ENCODE measurements at places on chromosomes 4 and X.
A peak's percentile ranks its signal among the peaks of the same experiment; 100 is the strongest.

DNA sequence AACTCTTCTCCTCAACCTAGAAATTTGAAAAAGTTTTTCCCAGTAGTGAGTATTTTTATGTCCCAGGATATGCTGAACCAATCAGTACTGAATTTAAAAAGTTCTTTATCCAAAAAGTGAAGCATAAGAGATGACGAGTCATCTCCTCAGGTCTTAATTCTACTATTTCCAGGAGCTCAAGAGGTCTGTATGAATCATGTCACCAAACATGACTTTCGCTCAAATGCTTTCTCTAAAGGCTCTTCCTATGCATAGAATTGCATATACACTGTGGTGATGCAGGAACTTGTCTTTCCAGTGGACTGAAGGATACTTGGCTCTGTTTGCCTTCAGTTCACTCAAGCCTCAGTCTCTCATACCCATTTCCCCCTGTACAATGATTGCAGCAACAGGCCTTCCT lies 36.1 kb downstream of the ZNF41 start:
- DNase-seq: no peak

DNA sequence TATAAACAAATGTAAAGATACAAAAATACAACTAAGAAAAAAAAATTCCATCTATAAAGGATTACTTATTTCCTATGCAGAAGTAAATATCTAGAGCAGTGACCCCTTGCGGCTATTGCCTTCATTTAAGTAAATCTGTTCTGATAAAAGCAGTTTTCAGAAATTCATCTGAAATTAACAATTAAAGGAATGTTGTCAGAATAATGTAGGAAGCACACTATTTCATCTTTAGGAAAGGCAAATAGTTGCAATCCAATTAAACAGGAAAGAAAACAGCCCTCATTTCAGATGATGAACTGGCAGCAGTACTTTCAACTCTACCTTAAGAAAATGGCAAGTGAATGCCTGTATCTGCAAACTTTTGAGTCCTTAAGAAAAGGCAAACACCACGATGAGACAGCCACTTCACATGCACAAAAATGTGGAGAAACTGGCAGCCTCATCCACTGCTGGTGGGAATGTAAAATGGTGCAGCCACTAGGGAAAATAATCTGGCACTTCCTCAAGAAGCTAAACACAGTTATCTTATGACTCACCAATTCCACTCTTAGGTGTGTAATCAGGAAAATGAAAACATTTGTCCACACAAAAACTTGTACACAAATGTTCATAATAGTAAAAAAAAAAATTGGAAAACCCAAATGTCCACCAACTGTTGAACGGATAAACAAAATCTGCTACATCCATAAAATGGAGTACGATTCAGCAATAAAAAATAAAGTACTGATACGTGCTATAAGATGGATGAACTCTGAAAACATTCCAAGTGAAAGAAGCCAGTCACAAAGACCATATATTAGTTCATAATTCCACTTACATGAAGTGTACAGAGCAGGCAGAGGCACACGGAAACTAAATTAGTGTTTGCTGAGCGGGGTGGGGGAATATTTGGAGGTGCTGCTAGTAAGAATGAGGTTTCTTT lies 2.0 kb upstream of the THAP9 start:
- DNase-seq: peak; percentile 91

- no peak for DNase-seq
These were observed 96.2 kb upstream of the CCSER1 start for GRCh38 chr4:90030953-90031352.

DNA sequence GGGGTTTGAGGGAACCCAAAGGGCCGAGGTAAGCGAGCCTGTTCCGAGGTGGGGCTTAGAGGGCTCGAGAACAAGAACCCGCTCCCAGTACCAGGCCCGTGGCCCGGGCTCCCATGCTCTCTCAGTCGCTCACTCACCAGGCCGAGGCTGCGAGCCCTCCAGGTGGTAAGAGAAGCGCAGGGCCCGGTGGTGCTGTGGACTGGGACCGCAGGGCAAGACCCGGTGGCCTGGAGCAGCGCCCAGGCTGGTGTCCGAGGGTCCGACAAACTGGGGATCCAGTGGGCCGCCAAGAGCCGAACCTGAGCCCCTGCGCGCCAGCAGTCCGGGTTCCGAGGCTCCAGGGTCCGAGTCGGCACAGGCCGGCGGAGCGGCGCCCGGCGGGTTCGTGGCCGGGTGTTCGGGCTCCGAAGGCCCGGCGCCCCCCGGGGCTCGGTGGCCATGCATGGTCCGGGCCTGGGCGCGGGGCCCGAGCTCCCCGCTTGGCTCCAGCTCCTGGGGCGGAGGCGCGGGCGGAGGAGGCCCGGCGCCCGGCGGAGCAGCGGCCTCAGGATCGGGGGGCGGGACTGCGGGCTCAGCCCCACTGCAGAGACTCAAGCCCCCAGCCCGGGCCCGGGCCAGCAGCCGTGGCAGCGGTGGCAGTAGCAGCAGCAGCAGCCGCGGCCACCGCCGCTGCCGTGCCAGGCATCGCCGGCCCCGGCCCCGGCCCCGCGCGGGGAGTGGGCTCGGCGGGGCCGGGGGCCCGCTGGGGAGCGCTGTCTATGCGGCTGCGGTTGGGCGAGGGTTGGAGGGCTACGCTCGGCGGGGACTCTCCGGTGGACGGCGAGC lies 833 bp downstream of the FGD1 start:
- DNase-seq: peak; percentile 17

GRCh38 chr4:96025011-96025410 lies 185.1 kb downstream of the PDHA2 start:
- no peak for DNase-seq

DNA sequence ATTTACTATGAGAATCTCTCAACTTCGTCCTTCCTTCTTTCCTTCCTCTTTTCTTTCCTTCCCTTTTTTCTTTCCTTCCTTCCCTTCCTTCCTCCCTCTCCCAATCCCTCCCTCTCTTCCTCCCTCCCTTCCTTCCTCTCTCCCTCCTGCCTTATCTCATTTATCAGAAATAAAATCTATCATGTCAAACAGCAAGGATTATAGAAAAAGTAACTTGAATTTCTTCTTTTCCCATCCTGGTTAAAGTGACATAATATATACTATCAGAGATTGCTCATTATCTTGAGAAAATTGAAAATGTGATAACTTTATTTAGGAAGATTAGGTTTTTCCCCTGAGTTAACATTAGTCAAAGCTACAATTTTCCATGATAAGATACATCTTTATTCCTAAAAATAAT lies 5.6 kb downstream of the TIGD4 start:
- no peak for DNase-seq

- DNase-seq: no peak
These were observed 592.4 kb downstream of the ACTRT1 start for GRCh38 chrX:127459790-127460189.

GRCh38 chr4:6620296-6620695 lies 20.2 kb upstream of the MRFAP1 start:
- no peak for DNase-seq

DNA sequence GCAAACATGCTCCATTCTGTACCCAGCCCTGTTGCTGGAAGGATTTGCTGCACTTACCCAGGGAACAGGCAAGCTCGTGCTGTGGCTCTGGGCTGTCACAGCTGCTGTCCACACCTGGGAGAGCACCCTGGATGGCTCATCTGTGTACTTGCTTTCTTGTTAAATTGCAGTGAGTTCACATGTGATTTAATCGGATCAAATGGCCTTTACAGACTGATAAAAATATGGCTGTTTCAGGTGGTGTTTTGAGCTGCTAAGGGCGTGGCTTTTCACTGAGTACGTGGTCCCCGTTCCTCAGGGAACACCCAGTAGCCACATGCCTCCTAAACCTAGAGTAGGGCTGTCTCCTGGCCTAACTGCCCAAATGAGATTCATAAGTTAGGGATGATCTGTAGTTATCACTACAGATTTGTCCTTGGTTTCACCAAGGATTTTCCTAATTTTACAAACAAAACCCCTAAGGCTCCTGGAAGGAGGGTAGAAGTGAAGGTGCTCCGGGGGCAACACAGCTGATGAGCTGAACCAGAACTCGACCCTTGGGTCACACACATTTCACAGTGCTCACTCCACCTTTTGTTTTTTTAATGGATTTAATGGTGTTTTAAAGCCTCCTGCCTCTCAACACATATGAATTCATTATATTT lies 13.7 kb downstream of the KLKB1 start:
- no peak for DNase-seq

GRCh38 chrX:30147996-30148643 lies 67.2 kb upstream of the MAGEB2 start:
- no peak for DNase-seq

GRCh38 chrX:2967998-2968909 lies 38.1 kb upstream of the ARSH start:
- DNase-seq: peak; percentile 33

GRCh38 chrX:129932821-129933321 lies 26.9 kb downstream of the UTP14A start:
- DNase-seq: no peak

- DNase-seq: no peak
These were observed 950 bp upstream of the TMEM271 start for GRCh38 chr4:576991-577498.

DNA sequence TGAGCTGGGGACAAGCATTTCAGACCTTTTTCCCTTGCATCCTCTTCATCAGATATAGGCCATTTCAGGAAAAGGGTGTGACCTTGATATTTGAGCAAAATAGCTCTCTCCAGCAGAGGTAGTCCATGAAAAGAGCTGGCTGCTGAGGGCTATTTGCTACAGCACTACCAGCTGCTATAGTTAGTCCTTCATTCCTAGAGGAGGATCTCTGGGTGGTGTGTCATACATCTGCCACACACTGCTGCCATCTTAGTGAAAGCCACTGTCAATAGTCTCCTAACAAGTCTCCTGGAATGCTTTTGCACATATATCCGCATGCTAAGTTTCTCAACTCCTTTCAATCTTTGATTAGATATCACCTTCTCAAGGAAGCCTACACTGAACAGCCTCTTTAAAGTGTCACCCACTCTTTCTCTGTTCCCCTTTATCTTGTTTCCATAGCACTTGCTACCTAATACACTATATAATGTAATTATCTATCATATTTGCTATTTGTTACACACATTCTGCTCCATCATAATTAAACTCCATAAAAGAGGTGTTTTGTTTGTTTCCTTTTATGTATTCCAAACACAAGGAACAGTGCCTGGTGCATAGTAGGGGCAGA lies 131.9 kb downstream of the TBC1D19 start:
- DNase-seq: no peak

- no peak for DNase-seq
These were observed 1.1 kb downstream of the RPS6KA6 start for GRCh38 chrX:84186603-84187532.

GRCh38 chrX:76127341-76127740 lies 45.5 kb upstream of the PBDC1 start:
- DNase-seq: no peak

DNA sequence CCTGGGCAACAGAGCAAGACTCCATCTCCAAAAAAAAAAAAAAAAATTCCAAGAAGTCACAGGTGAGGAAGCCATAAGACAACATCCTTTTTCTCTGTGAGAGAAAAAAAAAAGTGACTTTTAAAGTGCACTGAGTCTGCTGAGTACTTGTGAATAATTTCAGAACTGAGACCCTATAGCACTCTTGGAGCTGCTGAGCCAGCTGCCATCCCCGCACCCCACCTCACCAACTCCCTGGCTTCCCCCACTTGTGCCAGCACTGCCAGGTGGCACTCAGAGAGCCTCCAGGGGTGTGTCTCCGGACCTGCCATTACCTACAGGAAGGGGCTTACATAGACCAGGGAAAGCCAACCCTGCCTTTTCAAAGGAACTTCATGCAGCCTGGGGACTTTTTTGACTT lies 39.2 kb upstream of the HS3ST1 start:
- DNase-seq: no peak

GRCh38 chrX:22136711-22137110 lies 104.6 kb downstream of the PHEX start:
- no peak for DNase-seq

- DNase-seq: no peak
These were observed 2184.4 kb upstream of the AGA start for GRCh38 chr4:179626687-179627086.

- DNase-seq: peak; percentile 28
These were observed 795.2 kb downstream of the TRIML1 start for GRCh38 chr4:188934320-188934962.

DNA sequence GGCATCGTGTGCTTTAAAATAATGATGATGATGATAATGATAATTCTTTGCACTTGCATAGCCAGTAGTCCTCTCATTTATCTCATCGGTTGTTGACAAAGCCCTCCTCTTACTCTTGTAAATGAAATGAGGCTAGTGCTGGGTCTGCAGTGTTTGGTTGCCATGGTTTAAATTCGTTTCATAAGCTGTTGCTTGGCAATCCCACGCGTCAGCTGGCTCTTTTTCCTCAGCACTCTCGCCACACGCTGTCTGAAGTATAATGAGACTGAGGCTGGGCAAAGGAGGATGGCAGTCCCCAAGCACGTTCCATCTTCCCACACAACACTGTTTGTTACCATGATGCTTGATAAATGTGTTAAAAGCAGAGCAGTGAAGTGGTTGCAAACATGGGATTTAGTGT lies 15.5 kb downstream of the PAGE4 start:
- DNase-seq: no peak

DNA sequence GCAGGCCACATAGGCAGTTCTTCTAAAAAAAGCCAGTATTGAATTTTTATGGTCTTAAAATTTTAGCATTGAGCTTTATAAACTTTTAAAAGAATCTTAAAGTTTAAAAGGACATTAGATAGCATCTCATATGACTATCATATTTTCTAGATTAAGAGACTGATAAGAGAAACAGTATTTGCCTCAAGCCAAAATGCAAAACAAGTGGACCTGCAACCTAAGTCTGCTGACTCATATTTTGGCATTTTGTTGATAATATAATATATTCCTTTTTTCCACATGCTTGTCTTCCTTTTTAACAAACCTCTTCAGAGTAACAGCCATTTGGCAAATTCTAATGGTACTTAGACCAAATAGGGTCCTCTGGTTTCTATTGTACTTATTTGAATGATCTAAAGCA lies 328.5 kb upstream of the GALNTL6 start:
- no peak for DNase-seq

GRCh38 chr4:38385093-38386004 lies 278.6 kb upstream of the KLF3 start:
- DNase-seq: no peak

GRCh38 chr4:184444215-184444952 lies 30.0 kb downstream of the IRF2 start:
- DNase-seq: peak; percentile 33

- DNase-seq: peak; percentile 50
These were observed 112.9 kb upstream of the AGA start for GRCh38 chr4:177555007-177555574.

- DNase-seq: no peak
These were observed 17.0 kb upstream of the LNX1 start for GRCh38 chr4:53608242-53608641.

DNA sequence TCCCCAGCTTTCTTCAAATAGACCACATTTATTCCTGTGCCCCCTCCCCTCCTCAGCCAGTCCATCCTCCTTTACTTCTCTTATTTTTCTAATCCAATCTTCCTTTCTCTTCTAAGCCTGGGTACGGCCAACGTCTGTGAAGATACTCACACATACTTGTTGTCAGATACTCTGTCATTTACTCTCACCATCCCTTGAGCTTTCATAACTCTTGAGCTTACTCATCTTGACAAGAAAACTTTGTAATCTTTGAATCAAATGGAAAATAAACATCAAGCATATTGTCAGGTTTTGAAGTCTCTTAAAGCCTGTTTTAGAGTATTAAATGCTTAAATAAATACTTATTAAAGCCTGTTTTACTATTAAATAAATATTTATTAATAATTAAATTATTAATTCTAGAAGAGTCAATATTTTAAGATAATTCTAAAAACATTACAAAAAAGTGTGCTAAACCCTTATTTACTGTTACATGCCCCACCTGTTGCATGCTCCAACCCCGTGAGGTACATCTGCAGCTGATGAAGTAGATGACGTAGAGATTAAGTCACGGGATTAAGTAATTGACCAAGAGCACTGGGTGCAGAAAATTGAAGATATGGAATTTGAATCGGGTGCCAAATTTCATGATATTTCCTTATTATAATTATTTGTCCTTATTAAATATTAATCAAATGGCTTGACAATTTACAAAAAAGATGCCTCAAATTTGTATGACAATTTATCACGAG lies 1.5 kb upstream of the TRIML2 start:
- DNase-seq: no peak

Measured in fibroblast of pulmonary artery (primary cell).